ENCODE measurements at places on chromosomes 13 and 19.
A peak's percentile ranks its signal among the peaks of the same experiment; 100 is the strongest.

- DNase-seq: no peak
These were observed 1.6 kb downstream of the RPL18 start for GRCh38 chr19:48617146-48617937.

GRCh38 chr13:35566340-35566739 lies 89.9 kb upstream of the MAB21L1 start:
- DNase-seq: no peak

- DNase-seq: peak; percentile 62
These were observed 9.4 kb downstream of the SIRT6 start for GRCh38 chr19:4172861-4173473.

- no peak for DNase-seq
These were observed 76.2 kb downstream of the COL4A1 start for GRCh38 chr13:110230661-110231347.

- no peak for DNase-seq
These were observed 89.5 kb upstream of the RFC3 start for GRCh38 chr13:33728271-33729037.

DNA sequence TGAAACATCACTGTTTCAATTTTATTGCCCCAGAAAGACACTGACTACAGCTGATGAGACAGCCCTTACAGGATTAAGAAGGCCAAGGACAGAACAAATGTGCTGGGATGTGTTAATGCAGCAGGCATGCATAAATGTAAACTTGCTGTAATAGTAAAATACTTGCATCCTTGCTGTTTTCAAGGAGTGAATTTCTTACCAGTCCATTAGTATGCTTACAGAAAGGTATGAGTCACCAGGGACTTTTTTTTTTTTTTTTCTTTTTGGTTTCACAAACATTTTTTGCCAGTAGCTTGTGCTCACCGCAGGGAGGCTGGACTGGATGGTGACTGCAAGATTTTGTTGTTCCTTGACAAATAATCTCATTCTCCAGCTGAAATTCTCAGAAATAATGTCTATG lies 55.1 kb downstream of the GPR180 start:
- peak; percentile 84 for DNase-seq

Measured in AG08395 (cell line).